Left renal pelvis (tissue), 4 donors: ENCODE measurements at places on chromosomes 7 and 10.

- no peak for DNase-seq
These were observed 161.7 kb downstream of the ADARB2 start for GRCh38 chr10:1575481-1576244.

DNA sequence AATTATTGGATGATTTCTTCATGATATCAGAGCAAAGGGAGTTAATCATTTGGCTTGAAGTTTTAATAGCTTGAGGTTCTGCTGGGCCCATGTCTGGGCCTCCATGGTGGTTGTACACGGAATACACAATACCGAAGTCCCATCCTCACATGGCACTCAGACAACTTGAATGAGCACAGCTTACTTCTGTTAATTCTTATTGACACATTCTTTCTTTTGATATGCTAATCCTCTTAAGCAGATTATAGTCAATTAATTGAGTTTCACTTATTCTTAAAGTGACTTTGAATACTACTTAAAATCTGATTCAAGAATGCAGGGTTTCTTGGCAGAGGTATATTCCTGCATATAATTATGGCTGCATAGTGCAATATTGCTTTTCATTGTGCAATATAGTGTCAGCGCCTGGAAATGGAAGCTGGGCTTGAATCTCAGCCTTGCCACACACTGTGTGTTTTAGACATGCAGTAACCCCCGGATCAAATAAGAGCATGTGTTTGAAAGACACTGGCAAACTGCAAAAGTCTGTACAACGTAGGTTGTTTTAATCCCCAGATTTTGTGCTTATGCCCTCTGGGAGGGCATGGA, 543.5 kb upstream of the ADARB2 start:
- DNase-seq, result no peak

GRCh38 chr10:132648072-132648850, 110.7 kb downstream of the INPP5A start:
- no peak for DNase-seq

GRCh38 chr7:39623732-39624441, 515 bp downstream of the RALA start:
- no peak for DNase-seq

DNA sequence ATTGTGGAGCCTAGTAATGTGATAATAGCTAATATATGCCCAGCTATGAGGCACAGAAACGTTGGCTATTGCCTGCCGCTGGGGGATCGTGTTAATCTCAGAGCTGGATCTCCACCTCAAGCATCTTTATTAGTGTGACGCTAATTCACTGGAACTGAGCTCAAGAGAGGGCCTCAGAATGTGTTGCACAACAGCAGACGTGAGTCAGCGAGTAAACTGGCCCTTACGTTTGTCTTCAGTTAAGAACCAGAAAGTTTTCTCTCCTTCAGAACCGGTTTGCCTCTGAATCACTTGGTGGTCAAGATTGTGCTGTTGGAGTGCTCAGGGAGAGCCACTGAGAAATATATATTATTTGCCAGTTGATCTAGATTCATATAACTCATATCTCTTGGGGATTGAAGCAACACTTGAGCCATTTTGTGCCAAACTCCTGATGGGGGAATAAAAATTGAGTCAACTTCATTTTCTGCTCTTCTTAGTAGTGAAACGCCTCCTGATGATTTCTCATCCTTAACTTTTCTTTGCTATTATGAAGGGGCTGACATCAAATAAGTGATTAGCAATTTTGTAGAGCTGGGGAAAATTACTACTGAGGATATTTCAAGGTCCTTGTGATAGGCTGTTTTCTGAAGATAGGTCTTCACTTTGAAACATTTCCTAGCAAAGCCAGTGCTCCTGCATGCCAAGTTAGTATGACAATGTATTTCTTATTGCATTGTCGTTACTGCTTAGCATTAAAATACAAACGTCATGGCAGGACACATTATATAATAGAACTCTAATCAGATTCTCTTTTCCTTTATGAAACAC, 22.3 kb downstream of the BZW2 start:
- no peak for DNase-seq

DNA sequence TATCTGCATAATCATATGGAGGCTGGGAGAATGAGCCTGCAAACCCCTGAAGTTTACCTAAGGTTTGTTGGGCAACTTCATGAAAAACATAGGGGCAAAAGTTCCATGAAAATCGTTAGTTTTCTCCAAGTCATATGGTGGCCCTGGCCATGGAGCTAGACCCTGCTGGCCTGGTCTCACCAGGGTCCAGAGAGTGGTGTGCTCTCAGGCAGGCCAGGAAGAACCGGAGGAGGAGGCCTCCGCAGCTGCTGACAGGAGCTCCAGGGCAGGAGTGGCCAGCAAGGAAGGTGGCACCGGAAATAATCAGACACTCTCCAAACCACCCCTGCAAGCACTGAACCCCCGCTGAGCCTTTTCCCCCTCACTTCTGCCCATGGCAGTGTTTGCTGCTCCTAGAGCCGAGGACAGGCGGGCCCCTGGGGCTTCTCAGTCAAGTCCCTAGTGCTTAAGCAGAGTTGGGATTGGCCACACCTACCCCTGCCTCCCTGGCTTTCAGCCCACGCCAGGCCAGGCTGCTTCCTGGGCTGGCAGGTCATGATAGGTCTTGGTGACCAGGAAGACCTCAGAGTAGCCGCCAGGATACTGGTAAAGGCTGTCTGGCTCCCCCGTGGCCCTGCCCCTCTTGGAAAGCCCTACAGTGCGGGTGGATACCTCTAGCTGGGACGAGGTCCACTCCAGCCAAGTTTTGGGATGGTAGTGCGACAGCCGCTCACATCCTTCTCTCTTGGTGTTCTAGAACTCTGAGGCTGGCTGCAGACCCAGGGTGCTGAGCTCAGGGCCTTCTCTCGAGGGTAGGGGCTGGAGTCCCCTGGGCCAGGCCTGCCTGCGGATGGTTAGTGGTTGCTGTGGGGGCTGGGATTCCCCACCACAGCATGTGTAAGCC, 242.8 kb downstream of the MGMT start:
- no peak for DNase-seq

GRCh38 chr7:134359787-134360432, 43.2 kb upstream of the SLC35B4 start:
- DNase-seq, result no peak

- no peak for DNase-seq
These were observed 162.3 kb downstream of the BAMBI start for GRCh38 chr10:28839600-28840007.

DNA sequence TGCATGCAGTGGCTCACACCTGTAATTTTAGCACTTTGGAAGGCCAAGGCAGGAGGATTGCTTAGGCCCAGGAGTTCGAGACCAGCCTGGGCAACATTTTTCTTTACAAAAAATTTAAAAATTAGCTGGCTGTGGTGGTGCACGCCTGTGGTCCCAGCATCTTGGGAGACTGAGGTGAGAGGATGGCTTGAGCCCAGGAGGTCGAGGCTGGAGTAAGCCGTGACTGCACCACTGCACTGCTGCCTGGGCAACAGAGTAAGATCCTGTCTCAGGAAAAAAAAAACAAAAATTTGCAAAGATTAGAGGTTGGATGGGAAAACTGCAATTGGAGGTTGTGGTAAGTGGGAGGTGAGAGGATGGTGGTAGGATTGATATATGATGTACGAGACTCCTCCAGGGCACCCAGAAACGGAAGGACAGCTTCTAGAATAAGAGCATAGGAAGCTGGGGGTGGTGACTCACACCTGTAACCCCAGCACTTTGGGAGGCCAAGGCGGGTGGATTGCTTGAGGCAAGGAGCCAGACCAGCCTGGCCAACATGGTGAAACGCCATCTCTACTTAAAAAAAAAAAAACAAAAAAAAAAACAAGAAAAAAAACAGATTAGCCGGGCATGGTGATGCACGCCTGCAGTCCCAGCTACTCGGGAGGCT, 19.1 kb upstream of the PARP12 start:
- DNase-seq, result no peak

- DNase-seq, result no peak
These were observed 90.7 kb downstream of the SRPK2 start for GRCh38 chr7:105297985-105298384.

DNA sequence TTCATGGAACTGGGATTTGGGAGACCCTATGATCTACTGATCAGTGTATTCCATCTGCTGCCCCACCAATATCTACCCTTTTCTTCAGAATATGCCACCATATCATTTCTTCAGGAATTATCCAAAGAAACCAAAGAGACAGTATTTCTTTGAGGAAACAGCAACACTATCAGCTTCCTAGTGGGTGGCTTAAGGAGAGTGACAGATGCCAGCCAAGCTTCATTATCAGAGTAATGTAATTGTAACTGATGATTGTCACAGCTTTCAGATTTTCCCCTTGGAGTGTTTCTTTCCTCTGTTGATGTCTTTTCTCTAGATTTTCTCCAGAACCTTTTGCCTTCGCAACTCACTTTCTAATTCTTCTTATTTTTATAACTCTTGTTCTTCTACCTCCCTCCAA, 934.4 kb upstream of the LRRN3 start:
- DNase-seq, result no peak

DNA sequence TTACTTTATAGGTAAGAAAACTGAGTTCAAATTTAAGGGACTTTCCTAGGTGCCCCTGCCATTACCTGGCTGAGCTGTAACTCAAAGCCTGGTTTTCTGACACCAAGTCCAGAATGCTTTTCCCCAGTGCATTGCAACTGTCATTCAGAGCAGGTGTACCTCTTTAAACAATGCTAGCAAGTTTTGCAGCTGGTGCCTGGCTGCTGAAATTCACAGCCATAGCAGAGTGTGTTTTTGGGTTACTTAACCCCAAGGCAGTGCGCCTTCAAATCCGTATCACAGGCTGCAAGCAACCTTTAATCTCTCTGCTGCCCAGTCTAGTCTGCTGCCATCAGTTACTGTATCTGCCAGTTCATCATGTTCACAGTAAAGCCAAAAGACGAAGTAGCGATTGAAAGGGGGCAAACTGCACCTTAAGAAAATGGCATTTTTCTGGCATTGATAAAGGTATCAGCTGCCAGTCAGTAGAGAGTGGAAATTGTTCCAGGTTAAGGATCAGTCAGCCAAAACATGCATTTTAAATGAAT, 265.4 kb downstream of the CSTF2T start:
- DNase-seq, result no peak

- DNase-seq, result no peak
These were observed 23.2 kb downstream of the MYL10 start for GRCh38 chr7:101605611-101606497.

DNA sequence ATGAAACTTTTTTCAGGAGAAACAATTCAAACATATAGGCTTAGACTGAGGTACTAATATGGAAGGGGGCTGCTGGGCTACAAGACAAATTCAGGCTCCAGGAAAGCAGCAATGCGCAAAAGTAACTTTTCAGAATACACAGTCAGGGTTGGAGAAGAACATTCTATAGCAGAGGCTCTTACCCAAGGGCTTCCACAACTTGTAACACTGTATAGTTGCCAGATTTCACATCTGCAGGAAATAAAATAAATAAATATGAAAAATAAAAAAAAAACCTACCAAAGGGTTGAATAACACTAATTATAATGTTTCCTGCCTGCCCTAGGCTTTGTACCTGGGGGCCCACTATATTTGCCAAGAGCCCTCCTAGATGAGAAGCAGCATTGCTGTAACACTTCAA, 14.3 kb downstream of the MMS19 start:
- DNase-seq, result no peak

- no peak for DNase-seq
These were observed 304.5 kb upstream of the LRRN3 start for GRCh38 chr7:110786328-110786965.

DNA sequence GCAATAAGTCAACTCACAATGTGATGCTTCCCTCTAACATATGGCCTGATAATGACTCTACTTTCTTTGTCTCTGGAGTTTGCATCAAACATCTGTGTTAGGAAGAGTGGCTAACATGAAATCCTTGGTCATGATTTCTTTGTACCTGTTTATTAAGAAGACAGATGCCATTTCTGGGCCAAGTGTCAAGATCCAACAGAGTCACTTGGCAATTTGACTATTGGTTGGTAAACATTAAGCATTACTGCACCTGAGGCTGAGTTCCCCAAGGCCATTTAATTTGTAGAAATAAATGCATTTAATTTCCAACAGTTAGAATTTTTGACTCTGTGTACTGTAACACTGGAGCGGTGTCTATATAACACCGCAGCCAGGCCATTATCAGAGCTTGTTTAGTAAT, 403.7 kb downstream of the GALNT17 start:
- no peak for DNase-seq

DNA sequence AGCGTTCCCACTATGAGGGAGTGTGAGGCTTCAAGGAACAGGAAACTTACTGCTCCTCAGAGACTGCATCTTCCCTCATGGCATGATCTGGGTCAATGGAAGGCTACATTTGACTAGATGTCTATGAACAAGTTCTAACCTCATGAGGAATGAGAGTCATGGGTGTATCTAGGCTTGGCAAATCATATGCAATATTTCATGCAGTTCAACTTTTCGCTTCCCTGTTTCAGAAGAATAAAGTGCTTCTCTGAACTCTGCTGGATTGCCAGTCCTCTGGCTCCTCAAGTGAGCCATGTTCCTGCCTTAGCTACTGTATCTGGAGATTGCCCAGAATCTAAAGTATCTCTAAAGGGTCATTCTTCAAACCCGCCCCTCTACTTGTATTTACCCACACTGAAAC, 54.3 kb upstream of the SEMA3A start:
- no peak for DNase-seq

DNA sequence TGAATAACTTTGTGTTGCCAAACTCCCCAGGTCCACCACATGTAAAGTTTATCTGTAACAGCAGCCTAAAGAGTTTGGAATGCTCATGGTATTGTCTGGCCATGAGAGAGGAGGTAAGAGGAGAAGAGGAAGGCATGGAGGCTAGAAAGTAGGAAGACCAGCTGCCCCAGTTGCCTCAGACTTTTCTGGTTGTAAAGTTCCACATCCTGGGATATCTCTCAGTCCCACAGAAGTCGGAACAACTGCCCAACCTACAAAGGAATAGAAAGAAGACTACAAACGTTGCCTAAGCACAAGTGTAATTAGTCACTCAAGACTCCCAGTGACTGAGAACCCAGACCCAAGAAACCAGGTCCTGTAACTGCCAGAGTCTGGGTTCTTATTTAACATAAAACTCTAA, 47.3 kb downstream of the CREB3L2 start:
- DNase-seq, result no peak

- DNase-seq, result no peak
These were observed 32.4 kb downstream of the CHST15 start for GRCh38 chr10:124061030-124061429.

- DNase-seq, result no peak
These were observed 32.7 kb upstream of the NPVF start for GRCh38 chr7:25260862-25261494.

DNA sequence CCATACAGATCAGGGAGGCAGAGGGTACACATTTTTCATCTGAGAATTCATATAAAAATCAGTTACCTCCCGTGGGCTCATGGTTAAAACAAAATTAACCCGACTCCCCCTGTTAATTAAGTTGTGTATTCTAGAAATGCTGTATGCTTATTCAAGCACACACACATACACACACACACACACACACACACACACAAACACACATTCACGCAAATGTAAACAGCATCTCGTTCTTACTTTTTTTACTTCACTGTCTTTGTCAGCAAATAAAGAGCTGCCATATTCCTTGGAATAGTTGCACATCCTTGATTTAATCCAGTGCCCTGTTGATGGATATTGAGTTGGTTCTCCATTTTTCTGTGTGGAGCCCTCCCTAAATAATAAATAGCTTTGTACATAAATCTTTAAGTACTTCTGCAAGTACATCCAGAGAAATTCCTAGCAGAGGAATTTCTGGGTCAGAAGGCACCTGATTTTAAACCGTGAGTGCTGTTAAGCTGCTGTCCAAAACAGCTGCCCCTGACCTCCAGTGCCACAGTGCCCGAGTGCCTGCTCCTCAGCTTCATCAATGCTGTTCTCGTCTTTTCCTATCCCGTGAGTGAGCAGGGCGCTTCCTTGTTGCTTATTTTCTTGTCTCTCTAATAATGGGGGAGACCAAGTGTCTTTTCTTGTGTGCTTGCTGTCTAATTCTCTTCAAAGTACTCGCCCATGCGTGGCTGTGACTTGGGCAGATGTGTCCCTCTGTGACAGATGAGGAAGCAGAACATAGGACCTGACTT, 117.2 kb downstream of the RGS10 start:
- DNase-seq, result no peak
